ENCODE measurements at places on chromosomes 6 and 20.

DNA sequence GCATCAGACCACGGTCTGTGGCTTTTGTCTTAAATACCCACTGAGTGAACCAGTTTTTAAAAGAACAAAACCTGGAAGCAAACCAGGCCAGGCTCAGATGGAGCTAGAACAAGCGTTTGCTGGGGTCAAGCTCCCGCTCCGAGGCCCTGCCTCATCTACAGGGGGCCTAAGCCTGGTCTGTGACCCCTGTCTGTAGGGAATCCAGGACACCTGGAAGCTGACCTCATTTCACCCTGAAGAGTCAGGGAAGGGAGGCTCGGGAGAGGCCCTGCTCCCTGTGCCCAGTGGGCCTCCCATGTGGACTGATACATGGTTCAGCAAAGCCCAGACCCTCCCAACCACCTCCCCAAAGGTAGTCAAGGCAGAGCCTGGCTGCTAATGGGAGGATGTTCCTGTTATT is 26.8 kb upstream of the DLGAP4 start:
- DNase-seq = no peak

DNA sequence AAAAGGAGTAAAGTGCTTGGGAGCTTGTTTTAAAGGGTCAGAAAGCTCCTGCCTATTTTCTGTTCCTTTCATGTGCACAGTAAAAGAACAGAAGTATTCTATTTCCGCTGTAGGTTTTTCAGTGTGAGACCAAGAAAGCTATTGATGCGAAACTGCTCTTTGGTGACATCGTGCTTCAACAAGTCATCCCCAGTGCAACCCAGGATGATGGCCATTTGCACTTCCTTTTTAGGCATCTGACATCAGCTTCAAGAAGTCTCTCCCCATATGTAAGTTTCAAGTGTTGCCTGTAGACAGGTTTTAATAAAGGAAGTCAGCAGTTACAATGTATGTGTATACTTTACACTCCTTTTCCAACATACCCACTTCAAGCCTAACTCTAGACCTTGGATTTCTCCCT is 131.6 kb downstream of the RFX6 start:
- no peak for DNase-seq

- no peak for DNase-seq
These were observed 286.9 kb downstream of the PTPRK start for GRCh38 chr6:128233531-128233930.

DNA sequence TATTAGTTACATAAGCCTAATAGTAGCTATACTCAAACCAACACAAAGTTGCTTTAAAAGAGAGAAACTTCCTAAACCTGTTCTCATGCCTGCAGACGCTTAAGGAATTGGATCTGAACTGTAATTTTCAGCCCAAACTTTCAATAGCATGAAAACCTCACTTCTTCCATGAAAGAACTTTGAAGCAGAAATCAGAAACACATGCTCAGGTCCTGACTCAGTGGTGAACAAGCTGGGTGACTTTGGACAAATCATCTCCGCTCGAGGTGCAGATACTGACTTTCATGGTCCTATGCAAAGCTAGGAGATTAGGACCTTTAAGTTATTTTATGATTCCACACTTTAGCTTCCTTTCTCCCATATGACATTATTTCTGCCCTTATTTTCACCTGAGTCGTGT is 36.5 kb downstream of the NOX3 start:
- DNase-seq = no peak

DNA sequence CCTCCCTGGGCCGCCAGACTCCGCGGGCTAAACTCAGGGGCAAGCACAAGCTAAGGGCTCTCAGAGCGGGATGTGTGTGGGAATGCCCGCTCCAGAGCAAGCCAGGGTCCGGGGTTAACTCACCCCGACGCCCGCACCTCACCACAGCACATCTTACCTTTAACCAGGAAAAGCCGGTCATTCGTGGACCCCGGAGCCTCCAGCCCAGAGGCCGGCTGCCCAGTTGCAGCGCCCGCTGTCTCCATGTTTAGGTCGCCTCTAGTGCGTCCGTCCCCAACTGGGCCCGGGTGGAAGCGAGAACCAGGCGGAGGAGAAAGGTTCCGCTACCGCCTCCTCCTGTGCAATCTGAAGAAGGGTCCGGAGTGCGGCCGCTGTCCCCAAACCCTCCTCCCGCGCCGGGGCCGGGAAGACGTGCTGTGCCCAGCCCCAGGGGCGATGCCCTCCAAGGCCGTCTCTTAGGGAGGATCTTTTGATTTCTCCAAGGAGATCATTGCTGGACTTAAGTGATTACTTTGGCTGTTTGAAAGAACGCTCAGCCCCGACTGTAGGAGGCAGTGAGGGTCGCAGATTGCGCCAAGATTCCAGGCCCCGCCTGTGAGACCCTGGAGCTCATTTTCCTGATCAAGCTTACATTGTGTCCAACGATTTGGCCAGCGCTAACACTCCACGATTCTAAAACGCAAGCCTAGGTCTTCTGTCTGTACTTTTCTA is at the start of gene TMEM242:
TSS of gene TMEM242 (minus strand) at position 265 of the 711 bp plus-strand sequence. CDS start at position 245, 20 bp downstream.
- DNase-seq = no peak

DNA sequence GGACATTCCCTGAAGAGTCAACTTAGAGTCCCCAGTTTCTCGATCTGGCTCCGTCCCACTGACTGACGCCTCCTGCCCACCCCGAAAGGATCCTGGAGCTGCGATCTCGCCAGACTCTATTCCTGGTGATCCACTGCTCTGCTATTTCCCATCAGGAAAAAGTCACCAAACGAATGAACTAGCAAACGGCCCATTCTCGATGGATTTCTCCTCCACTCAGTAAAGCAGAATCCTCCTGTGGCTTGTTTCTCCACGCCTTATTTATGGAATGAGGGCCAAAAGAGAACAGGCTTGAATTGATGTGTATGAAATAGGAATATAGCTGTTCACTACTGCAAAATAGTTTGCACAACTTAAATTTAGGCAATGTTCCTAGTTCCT is 5.4 kb downstream of the NKX2-4 start:
- no peak for DNase-seq

- DNase-seq = no peak
These were observed 259.9 kb downstream of the PRKN start for GRCh38 chr6:162467679-162468078.

DNA sequence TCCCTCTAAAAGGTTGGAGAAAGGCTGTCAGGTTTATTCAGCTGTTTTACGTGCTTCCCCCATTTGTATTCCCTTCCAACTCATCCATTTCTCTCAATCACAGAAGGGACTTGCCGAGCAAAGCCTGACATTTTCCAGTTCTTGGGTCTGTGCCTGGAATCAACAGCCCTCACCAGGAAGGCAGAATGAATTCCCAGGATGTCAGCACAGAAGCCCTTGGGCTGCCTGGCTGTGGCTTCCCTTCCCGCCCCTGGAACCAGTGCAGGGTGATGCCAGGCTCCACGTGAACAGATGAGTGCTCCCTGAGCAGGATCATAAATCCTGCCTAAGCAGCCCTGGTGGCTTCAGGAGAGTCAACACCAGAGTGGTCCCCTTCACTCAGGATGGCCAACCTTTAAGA is 86.1 kb upstream of the CD83 start:
- DNase-seq = no peak

- DNase-seq = no peak
These were observed 127.0 kb upstream of the STMND1 start for GRCh38 chr6:16974704-16975359.

DNA sequence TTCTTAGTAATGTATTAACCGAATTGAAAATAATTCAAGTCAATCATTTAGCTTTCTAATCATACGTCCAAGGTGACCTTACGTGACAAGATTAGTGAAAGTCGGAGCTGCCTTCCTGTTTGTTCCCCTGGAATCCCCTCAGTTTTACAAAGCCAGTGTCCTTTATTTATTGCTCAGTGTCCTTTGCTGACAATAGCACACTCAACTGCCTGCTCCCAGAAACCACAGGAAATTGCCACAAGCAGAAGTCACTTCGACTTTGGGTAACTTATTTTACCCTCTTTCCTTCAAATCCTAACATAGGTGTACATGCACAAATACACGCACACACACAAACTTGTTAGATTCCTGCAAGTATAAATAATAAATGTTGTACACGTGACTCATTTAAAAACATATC is 1167.7 kb upstream of the ADGRB3 start:
- no peak for DNase-seq

DNA sequence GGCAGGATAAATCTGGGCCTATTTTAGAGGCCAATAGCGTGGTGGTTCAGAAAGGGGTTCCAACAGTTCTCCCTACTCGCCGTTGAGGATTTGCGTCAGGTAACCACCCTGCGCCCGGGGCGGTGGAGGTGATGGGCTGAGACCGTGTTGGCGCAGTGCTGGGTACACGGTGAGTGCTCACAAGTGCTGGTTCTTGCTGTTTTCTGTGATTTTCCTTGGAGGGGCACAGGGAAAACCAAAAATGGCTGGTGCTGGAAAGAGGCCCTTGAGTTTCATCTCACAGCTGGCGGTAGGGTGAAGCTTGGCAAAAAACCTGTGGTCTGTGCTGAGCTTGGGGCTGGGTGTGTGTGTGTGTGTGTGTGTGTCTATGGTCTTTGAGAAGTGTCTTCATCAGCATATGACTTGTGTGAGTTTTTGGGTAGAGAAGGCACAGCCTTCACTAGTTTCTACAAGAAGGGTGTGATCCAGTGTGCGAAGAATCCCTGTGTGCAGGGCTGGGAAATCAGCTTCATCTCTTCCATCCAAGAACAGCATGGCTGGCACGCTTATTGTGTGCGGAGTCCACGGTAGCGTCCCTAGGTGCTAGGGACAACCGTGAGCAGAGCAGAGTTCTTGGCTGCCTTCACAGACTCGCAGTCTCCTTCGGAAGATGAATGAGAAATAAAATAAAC is 35.3 kb upstream of the SCRT2 start:
- no peak for DNase-seq

DNA sequence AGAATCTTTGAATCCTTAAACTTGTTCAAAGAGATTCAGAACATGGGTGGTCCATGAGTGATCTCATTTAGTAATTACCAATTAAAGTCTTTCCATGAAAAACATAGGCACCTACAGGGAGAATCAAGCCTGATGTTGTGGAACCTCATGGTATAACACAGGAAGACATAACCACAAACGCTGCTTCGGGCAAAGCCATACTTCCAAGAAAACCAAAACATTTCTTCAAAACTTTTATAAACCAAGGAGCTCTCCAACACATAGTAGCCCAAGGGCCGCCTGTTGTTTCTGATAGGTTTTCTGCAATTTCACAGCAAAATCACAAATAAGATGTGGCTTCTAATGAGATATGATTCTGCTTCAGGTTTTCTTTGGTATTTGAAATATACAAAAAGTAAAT is 2.5 kb downstream of the CHD6 start:
- no peak for DNase-seq

DNA sequence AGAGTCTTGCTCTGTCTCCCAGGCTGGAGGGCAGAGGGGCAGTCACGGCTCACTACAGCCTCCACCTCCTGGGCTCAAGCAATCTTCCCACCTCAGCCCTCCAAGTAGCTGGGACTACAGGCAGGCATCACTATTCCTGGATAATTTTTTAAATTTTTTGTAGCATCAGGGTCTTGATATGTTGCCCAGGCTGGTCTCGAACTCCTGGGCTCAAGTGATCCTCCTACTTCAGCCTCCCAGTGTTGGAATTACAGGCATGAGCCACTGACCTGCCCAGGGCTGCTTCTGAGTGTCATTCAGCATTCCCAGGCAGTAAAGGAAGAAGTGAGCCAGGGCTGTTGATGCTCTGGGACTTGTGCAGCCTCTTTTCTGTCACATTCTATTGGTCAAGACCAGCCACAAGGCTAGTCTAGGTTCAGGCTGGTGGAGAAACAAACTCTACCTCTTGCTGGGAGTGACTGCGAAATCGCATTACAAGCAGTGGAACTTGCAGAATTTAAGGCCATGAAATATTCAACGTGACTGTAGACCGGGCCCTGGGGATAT is 2.1 kb upstream of the ARFGEF2 start:
- DNase-seq = no peak

GRCh38 chr20:21270806-21271205 is 32.3 kb upstream of the XRN2 start:
- no peak for DNase-seq

DNA sequence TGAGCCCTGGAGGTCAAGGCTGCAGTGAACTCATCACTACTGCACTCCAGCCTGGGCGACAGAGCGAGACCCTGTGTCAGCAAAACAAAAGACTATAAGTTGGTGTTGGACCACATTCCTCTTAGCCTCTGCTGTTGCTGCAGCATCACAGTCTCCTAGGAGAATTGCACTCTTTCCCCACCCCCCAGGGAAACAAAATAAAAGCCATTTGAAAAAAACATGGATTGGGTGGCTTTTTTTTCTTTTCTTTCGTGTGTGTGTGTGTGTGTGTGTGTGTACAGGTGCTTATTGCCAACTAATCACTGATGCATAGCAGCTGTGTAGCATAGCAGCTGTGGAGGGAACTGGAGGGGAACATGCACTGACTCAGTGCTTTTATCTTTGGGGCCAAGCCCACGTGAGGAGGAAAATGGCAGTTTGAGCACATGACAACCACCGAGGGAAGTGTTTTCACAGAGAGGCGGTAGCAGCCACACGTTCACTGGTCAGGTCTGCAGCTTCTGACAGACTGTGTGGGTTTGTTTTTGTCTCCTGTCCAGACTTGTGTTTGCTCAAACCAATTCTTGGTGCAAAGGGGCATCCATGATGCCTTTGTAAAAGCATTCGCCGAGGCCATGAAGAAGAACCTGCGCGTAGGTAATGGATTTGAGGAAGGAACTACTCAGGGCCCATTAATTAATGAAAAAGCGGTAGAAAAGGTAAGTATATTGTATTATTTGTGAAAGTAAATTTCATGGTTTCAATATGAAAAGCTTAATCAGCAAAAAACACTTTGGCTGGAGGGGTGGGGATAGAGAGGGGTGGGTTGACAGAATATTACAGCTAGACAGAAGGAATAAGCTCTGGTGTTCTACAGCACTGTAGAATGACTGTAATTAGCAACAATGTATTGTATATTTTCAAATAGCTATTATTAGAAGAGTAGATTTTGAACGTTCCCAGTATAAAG is 27.7 kb downstream of the ALDH5A1 start:
- no peak for DNase-seq

GRCh38 chr6:46491628-46492547 is 639 bp upstream of the RCAN2 start:
- DNase-seq = peak; percentile 60

- DNase-seq = no peak
These were observed 45.1 kb upstream of the TBC1D7 start for GRCh38 chr6:13373488-13373886.

DNA sequence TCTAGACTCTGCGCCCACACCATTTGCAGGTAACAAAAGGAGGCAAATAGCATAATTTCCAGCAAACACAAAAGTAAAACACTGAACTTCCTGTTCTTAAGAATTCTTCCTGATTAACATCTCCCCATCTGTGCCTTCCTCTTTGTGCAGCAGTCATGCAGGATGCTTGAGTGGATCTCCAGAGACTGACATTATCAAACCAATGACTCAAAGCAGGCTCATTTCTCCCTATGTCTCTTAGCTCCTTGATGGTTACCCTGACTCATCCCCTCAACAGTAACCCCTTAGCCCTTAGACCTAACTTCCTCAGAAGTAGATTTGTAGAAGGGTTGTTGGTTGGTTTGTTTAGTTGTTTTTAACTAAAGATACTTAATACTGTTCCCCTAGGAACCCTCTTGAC is 137.0 kb upstream of the RIN2 start:
- DNase-seq = no peak

Measured in nucleus accumbens (tissue), 56 donors.